ENCODE measurements at places on chromosomes 11 and 22.

- DNase-seq, result no peak
Observed at GRCh38 chr11:121070951-121071845, 29.8 kb upstream of the TECTA start.

GRCh38 chr22:24319451-24319850 lies 48.8 kb downstream of the SPECC1L start:
- DNase-seq, result no peak

DNA sequence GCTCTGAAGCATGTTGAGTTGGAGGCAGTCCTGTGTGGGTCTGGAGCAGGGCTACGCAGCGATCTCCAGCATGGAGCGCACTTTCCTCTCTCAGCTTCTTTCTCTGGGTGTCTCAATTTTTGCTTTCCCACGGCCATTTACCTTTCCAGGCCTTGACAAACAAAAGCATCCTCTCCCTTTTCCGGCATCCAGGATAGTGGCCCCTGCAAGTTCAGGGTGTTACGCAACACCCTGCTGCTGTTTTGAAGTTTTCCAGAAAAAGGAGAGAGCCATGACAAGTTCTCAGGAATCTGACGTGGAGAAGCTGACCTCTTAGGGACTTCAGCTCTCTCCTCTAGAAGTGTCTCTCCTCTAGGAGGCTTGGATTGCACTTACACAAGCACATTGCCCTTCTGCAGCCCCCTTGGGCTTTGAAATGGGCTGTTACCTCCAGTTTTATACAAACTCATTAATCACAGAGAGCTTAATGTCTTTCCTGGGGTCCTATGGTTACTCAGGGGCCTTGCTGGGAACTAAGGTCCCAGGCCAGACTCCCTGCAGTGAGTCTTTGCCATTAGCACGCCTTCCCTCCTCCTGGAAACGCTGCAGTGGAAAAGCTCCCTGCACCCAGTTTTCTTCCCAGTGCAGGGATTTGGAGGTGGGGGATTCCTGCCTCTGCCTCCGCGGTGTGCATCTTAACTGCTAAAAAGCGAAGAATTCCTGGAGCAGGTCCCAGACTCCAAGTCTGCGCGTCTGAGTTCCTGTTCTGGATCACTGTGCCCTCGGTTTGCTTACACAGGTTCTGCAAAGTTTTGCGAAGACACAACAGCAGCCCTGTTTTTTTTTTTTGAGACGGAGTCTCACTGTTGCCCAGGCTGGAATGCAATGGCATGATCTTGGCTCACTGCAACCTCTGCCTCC lies 80.4 kb downstream of the BARX2 start:
- no peak for DNase-seq

GRCh38 chr22:41383085-41383484 lies 1.3 kb downstream of the TEF start:
- no peak for DNase-seq

DNA sequence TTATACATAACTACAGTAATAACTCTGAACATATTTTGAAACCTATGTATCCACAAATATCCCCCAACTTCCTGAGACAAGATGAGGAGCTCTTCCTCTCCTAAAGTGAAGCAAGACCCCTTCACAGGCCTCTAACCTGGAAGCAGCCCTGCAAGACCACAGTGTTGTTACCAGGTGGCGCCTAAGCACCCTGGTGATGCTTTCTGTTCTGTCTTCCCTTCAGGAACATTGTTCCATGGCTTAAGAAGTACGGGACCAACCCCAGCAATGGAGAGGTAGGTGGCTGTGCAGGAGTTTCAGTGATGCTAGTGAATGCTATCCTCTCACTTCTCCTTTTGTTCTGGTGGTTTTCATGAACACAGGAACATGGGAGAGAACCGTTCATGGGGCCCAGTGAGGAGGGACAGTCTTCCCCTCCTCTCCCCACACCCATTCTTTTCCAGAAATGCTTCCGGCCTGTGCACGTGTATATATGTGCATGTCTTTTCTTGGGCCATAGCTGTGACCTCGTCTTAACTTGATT lies 6.4 kb downstream of the PPIL2 start:
- DNase-seq, result no peak

All from smooth muscle cell of the brain vasculature (primary cell).